ENCODE measurements at places on chromosomes 11 and 22.
A peak's percentile ranks its signal among the peaks of the same experiment; 100 is the strongest.

- no peak for DNase-seq
Observed at GRCh38 chr22:39748877-39749276, 144.7 kb downstream of the ENTHD1 start.

- no peak for DNase-seq
Observed at GRCh38 chr11:18834754-18835466, 43.3 kb upstream of the PTPN5 start.

DNA sequence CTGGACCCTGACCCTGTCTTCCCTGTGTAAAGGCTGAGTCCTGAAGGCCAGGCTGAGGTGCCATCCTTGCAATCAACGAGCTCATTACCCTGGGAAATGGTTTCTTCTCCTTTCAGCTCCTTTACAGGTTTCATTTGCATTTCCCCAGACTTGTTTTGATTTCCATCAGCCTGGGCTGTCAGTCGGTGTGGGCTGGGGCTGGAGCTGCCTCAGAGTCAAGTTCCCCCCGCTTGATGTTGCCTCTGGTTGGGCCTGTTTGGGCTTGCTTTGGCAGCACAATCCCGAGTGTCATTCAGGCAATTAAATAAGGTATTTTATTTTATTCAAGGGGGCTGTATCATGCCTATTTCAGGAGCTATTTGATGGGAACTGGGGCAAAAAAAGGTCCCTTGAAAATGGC, 424.9 kb downstream of the INSC start:
- no peak for DNase-seq

DNA sequence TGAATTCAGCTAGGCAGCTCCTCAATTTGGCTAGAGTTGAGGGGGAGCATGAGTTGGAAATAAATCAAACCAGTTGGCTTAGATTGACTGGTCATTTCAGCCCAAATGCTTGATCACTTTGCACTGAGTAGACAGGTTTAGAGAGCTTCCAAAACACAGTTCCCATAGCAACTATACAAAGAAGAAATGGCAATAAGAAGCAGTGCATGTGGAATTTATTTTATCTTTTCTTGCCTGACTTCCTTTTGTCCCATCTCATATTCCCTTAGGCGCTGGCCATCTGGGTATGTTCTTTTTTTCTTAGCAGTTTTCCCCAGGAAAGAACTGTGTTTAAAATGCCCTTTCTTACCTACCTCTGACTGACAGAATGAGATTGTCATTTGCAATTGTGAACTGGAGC, 38.7 kb upstream of the C11orf87 start:
- no peak for DNase-seq

DNA sequence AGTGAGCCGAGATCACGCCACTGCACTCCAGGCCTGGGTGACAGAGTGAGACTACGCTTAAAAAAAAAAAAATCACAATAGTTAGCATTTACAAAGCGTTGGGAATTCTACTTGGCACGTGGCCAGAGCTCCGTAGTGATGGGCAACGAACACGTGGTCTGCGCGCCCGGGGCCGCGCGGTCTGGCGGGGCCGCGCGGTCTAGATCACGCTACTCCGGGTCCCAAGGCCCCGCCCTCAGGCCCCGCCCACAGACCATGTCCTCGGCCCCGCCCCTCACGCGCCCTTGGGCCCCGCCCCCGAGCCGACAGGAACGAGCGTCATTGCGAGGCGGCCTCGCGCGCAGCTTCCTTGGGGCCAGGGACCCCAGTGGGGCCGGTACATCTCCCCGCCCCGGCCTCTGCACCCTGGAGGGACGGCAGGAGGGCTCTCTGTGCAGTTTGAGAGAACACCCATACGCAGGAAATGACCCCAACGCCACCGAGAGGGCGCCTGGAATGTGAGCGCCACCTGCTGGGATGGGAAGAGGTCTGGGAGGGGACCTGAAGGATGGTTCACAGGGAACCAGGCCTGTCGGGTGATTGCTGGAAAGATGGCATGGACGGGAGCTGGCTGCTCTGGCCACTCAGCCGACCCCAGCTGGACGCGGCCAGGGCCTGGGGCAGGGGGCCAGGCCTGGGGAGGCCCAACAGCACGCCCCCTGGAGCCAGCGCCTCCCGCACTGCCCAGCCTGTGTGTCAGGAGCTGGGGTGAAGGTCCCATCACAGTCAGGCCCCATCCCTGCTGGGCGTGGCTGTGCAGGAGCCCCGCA, 2.0 kb upstream of the PTDSS2 start:
- peak; percentile 96 for DNase-seq

GRCh38 chr22:20380486-20380885, 13.5 kb upstream of the ZNF74 start:
- no peak for DNase-seq

DNA sequence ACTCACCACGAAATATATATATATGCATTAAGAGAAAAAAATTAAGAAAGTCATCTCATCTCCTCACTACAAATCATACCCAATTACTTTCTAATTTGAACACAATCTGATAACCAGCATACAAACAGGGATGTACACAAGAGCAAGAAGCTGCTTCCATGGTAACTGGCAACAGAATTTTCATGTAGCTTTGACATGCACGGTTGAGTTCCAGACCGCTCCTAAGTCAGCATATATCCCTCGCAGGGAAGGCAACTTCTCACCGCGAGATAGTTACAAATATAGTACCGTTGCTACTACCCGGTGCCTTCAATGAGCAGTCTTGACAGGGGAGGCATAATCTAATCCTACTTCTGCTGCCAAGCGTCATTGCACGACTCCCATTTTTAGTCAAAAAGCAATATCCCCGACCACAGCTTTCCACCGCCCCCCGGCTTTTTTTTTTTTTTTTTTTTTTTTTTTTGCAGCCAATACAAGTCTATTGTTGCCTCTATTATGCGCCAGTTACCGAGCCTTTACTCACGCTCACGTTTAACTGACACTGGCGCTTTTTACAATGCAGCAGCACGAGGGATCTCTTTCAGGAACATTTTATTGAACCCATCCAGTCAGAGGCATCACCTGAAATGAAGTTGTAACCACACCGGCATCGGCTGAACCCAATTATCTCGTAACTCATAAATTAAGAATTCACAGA, 2.2 kb downstream of the CADM1 start:
- DNase-seq, result peak; percentile 15

GRCh38 chr11:126123686-126124085, 61.0 kb upstream of the CDON start:
- no peak for DNase-seq

GRCh38 chr11:45259592-45259991, 26.5 kb downstream of the SYT13 start:
- DNase-seq, result no peak

GRCh38 chr11:17496406-17496805, 19.8 kb upstream of the ABCC8 start:
- DNase-seq, result no peak

DNA sequence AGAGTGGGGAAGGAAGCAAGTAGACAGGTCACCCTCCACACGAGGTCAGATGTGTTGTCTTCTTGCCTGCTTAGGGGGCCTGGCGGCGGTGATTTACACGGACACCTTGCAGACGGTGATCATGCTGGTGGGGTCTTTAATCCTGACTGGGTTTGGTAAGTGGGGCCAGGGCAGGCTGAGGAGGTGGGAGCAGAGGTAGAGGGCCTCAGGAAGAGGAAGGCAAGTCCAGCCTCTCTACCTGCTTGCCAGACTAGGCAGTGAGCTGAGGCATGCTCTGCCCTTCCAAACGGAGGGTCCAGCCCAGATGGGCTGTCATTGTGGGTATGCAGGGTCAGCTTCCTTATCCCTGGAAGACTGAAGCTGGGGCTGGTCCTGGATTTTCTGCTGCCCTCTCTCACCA, 39.9 kb downstream of the SLC5A1 start:
- no peak for DNase-seq

GRCh38 chr11:10990160-10990559, 132.3 kb upstream of the ZBED5 start:
- DNase-seq, result no peak

GRCh38 chr11:122653916-122654585, 1.5 kb upstream of the UBASH3B start:
- DNase-seq, result no peak

DNA sequence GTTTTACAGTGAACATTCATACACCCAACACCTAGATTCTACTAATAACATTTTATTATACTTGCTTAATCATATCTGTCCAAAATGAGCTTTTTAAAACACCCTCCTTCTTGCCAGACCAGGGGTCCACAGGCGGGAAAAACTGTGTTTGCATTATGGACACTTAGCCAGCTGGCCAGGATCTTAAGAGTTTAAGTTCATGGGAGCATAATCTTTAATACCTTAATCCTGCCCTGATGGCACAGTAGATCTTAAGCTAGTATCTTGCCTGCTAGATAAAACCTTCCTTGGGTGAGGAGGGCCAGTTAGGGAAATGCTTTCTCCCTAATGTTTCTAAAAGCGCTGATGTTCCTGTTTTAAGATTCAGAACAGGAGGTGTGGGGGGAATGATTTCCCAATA, 13.1 kb upstream of the CCDC134 start:
- DNase-seq, result no peak

DNA sequence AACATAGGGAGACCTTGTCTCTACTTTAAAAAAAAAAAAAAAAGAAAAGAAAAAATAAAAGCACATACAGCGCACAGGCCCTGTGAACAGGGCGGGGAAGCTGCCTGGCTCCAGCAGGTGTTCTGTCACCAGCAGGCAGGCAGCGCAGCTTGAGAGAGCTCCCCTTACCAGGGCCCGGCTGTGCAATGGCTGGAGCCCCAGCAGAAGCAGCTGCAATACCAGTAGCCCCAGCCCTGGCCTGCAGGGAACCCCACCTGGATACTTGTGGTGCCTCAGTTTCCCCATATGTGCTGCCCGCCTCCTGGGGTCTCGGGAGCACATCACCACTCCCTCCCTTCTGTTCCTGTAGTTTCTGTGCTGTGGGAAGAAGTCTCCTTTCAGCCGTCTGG, 12.3 kb downstream of the TSPAN32 start:
- DNase-seq, result peak; percentile 13

- DNase-seq, result no peak
Observed at GRCh38 chr11:445765-446588, 4.1 kb upstream of the PTDSS2 start.

GRCh38 chr22:16601437-16602223, 9.0 kb upstream of the CCT8L2 start:
- DNase-seq, result peak; percentile 16

DNA sequence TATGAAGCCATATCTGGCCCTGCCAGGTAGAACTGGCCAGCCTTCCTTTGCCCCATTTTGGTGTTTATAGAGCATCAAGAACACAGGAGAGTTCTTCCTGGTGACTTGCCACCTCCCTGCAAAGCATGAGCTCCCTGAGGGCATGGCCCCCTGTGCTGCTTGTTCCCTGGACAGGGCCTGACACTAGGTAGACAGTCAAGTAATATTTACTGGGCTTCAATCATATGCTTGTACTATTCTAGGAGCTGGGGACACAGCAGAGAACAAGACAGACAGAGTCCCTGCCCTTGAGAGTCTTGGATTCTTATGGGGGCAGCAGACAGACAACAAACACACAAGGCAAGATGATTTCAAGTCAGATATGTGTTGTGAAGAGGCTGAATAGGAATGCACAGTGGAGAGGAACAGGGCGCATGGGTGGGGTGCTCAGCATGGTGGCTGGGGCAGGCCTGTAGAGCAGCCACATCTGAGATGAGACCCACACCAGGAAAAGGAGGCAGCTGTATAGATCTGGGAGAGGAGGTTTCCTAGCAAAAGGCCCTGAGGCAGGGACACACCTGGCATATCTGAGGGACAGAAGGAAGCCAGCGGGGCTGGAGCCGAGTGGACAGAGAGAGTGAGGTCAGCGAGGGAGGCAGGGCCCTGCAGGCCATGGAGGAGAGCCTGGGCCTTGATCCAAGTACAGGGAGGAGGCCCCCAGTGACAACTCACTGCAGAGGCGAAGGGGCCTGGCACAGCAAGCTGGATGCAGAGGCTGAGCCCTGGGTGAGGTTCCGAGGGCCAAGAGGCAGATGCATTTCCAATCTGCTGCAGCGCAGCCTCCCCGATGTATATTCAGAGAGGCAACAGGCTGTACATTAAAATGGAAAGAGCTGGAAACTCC, 10.2 kb upstream of the CBX6 start:
- no peak for DNase-seq

GRCh38 chr11:63931045-63931444, 7.8 kb upstream of the NAA40 start:
- no peak for DNase-seq
